H1 (cell line): ENCODE measurements at places on chromosomes 4 and X.

GRCh38 chr4:128560754-128561495 lies 248.6 kb upstream of the JADE1 start:
- DNase-seq = no peak

DNA sequence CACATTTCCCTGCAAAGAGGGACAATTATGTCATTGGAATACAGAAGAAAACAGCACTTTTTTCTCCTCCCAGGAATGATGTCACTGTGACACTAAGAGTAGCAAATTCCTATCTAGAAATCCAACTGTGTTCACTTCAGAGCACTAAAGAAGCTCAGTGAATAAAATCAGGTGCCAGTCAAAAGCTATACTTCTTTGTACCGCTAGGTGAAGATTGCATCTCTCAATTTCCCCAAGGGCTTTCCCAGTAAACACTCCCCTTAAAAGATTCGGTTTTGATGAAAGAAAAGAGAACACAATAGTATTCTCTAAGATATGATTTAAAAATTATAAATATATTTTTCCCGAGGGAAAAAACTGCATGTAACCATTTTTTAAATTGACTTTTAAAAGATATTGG lies 104.7 kb upstream of the MID1 start:
- no peak for DNase-seq

- no peak for DNase-seq
Measured at GRCh38 chr4:110347805-110348204, 128.2 kb upstream of the ENPEP start.

DNA sequence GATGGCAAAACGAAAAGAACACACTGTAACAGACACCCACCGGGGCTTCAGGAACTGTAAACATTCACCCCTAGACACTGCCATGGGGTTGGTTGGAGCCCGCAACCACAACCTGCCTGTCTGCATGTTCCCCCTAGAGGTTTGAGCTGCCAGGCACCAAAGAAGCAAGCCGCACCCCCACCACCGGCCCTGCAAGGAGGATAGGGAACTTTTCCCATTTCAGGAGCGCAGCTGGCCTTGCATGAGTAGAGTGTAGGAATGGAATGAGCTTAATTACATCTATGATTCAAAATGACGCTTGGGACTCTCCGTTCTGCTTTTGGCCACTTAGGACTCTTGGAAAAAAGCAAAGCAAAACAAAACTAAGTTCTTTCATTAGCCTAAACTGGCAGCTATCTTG lies 243.6 kb upstream of the CTSO start:
- peak; percentile 1 for DNase-seq

DNA sequence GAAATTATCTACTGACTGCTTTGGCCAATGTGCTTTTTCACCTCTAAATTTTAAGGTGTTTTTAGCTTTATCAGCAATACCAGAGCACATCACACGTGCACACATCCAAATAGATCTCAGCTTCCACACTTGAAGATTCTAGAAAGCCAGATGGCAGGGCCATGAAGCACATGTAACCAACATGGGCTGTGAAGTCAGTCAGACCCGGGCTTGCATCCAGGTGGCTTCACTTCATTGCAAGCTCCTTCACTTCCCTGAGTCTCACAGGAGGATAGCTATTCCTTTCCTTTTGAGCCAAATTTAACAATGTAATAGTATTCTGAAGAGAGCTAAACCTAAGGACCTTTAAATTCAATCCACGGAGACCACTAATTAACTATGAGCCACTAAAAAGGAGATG lies 86.5 kb downstream of the SH3RF1 start:
- no peak for DNase-seq

GRCh38 chr4:165927815-165928214 lies 54.8 kb downstream of the TLL1 start:
- DNase-seq = no peak

- no peak for DNase-seq
Measured at GRCh38 chr4:105137121-105137875, 9.4 kb upstream of the TET2 start.

GRCh38 chrX:78327370-78328086 lies at the start of gene CYSLTR1:
CYSLTR1 (minus strand) TSS chrX:78327611; CDS start chrX:78273746, 53,865 bp downstream.
- no peak for DNase-seq

GRCh38 chr4:80265571-80266252 lies 752 bp upstream of the FGF5 start:
- DNase-seq = no peak

GRCh38 chr4:17236686-17237085 lies 275.2 kb downstream of the QDPR start:
- no peak for DNase-seq

- DNase-seq = no peak
Measured at GRCh38 chr4:146245246-146245645, 30.9 kb downstream of the REELD1 start.

- DNase-seq = no peak
Measured at GRCh38 chrX:21929209-21929608, 11.3 kb upstream of the SMS start.
